ENCODE measurements at places on chromosomes 16 and 17.

GRCh38 chr17:31583772-31584356 lies 192.4 kb downstream of the RAB11FIP4 start:
- no peak for DNase-seq

- DNase-seq = no peak
These were observed 68.9 kb upstream of the HNF1B start for GRCh38 chr17:37813751-37814150.

DNA sequence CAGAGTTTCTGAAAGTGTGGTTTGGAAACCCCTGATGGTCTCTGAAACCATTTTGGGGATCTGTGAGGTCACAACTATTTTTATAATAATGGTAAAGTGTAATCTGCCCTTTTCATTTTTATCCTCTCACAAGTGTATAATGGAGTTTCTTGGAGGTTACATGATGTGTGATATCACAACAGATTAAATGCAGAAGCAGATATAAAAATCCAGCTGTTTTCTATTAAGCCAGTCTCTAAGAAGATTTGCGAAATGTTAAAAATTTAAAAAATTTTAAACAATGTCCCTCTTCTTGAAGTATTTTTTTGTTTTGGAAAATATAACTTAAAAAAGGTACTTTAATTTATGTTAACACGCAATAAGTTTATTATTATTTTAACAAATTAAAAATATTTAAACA lies 48.7 kb downstream of the RPGRIP1L start:
- DNase-seq = no peak

GRCh38 chr17:82303944-82304808 lies 13.2 kb downstream of the CD7 start:
- no peak for DNase-seq

DNA sequence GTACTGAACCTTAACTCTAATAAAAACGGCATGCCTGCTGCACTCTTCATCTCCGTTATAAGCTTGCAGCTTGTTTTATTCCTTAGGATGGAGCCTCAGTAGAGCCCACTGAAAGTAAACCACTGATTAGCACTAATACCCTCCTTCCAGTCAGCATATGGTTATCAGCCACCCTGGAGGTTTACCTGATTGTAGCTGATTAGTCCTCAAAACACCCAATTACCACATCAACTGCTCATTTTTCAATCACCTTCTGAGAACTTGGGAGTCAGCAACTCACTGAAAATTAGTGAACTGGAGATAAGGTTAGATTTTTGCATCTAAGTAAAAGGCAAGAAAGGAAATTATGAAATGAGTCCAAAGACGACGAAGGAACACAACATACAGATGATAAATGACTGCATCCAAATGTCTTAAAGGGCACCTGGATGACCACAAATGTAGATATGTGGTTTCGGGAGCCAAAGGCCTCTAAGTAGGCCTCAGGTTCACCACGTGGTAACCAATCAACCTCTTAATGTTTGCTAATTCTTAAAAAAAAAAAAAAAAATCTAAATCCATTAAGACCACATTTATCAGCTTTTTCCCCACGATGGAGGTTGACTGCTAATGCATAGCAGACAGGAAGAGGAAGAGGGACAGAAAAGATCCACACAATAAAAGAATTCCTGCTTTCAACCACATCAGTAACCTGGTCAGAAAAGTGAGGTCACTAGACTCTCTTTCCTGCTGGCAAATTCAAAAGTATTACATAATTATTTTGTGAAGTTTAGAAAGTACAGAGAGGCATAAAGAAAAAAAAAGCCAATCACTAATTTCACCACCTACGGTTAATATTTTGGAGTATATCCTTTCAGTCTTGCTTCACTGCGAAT lies 28.0 kb downstream of the DCUN1D3 start:
- peak; percentile 76 for DNase-seq

DNA sequence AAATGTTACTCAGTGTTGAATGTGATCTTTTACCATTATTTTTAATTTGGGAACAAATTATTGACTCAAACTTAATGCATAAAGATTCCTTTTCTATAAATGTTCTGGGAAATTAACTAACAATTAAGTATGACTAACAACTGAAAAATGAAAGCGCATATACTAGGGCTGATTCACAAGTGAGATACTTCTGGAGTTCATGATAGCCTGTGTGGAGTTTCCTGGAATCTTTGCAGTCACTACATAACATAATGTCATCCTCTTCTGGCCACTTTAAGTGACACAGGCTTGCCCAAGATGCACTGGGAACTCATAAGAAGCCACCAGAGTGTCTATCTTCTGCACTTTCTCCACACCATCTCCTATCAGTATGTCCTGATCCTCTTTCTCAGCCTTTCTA lies 450.3 kb upstream of the CDH11 start:
- DNase-seq = no peak

- DNase-seq = no peak
These were observed 53.9 kb upstream of the NETO2 start for GRCh38 chr16:47197536-47198179.

Data from NCI-H82 (cell line).